T-cell (primary cell): ENCODE measurements at places on chromosomes 1 and 21. TPM values are rescaled to one million over a fixed set of nuclear protein-coding genes. Genes with fewer than 3 reads are reported as not detected.

DNASE2B gene
- not detected for total RNA-seq

UBL4B gene
- total RNA-seq: not detected

NBPF10 gene
- total RNA-seq: 2.7 TPM

MAST2 gene
- 7.4 TPM for total RNA-seq

PGLYRP4 gene
- total RNA-seq: not detected

BRDT gene
- total RNA-seq: not detected

FCMR gene
- total RNA-seq: 576 TPM

C1orf141 gene
- total RNA-seq: not detected
